Hindlimb muscle (tissue), 1 donor: ENCODE measurements at places on chromosomes 1 and 21.

DNA sequence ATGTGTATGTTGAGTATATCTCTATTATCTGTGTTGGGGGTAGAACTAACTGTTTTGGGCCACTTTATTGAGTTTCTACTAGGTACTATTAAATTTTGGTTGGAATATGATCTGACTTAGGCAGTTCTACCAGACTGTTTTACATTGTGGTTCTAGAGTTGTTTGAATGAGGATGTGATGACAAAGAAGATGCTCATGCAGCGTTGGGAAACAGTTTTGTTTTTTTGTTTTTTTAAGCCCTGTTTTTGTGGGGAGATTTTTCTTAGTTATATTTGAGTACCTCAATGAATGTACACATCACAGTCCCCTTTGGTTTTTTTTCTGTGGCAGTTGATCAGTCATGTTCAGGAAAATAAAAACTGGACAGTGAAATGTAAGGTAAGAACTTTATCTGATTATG lies 40.1 kb downstream of the TMED5 start:
- DNase-seq: no peak

GRCh38 chr1:64966158-64966971 lies at the start of gene JAK1:
Gene JAK1, minus strand, starts transcription at chr1:64966549. Its CDS starts 80,285 bp downstream, at chr1:64886264.
- peak; percentile 91 for DNase-seq

GRCh38 chr1:151990856-151991198 lies 2.8 kb downstream of the S100A10 start:
- peak; percentile 64 for DNase-seq

GRCh38 chr1:211326528-211327345 lies at the start of gene TRAF5:
Gene TRAF5, plus strand, starts transcription at chr1:211326833. Its CDS starts 26,407 bp downstream, at chr1:211353240.
- peak; percentile 62 for DNase-seq

- DNase-seq: no peak
Observed at GRCh38 chr21:26534517-26534916, 38.6 kb downstream of the CYYR1 start.

GRCh38 chr1:20742671-20743070 lies 10.2 kb upstream of the SH2D5 start:
- no peak for DNase-seq

DNA sequence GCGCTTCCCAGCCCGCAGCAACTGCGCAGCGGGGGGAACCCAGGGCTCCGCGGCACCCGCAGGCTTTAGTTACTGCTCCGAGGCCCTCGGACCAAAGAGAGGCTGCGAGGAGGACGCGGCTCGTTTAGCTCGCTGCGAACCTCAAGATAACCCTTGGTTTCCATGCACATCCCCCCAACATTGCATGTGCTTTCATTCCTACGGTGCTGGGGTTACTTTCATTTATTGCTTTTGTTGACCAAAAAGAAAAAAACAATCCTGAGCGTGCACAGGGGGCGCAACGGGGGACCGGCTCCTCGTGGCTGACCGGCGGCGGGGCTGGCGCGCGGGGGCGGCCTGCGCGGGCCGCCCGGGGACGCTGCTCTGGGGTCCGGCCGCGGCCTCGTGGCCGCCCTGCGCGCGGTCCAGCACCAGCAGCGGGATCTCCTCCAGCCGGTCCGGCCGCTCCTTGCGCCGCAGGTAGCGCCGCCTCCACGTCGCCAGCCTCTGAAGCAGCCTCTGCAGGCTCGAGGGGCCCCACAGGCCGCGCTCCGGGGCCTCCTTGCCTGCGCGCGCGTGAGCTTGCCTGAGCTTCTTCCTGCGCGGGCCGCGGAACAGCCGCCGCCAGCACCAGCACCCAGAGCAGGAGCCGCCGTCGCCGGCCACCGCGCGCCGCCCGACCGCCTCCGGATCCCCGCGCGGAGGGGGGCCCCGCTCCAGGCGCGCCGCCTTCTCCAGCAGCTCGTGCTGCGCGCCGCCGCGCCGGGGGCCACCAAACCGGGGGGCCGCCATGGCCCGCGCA lies 77.4 kb downstream of the DESI2 start:
- peak; percentile 66 for DNase-seq

DNA sequence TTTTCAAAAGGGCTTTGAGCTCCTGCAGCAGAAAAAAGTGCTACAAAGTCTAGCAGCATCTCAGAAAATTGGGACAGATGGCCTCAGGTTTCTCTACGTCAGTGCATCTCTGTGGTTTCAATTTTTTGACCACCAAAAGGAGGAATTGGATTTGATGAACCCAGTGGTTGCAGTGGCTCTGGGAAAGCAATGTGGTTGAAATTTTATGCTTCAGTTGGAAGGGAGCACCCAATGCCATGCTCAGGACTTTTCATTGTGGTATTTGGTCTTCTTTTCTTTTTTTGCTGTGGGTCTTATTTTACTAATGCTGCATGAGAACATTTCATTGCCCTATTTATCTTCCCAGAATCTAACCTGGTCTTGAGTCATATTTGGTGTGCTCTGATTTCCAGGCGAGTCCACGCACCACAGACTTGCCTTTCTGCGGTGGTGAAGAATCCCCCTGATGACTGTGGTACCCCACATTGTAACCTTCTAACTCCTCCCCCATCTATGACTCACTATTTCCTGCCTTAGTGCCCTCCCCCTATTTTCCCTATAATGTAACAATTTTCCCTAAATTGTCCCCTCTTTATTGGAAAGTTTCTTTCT lies 56.7 kb downstream of the S1PR1 start:
- no peak for DNase-seq

- no peak for DNase-seq
Observed at GRCh38 chr1:27144049-27144748, 10.7 kb downstream of the SLC9A1 start.

DNA sequence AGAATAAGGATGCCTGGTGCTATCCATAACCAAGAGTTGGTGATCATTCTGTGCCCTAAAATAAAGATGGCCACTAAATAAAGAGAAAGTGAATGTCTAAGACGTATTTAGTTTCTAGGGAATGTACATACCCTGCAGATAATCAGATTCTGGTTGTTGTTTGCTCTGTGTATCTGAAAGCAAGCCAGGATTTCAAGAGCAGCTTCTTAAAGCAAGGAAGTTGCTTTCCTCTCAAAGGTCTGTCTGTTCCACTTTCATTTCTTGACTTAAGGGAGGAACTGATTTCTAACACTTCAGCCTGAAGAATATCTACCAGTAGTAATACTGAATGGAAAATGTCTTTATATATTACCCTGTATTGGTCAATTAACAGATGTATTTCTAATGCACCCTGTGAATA lies 88.8 kb downstream of the KIF1B start:
- no peak for DNase-seq

DNA sequence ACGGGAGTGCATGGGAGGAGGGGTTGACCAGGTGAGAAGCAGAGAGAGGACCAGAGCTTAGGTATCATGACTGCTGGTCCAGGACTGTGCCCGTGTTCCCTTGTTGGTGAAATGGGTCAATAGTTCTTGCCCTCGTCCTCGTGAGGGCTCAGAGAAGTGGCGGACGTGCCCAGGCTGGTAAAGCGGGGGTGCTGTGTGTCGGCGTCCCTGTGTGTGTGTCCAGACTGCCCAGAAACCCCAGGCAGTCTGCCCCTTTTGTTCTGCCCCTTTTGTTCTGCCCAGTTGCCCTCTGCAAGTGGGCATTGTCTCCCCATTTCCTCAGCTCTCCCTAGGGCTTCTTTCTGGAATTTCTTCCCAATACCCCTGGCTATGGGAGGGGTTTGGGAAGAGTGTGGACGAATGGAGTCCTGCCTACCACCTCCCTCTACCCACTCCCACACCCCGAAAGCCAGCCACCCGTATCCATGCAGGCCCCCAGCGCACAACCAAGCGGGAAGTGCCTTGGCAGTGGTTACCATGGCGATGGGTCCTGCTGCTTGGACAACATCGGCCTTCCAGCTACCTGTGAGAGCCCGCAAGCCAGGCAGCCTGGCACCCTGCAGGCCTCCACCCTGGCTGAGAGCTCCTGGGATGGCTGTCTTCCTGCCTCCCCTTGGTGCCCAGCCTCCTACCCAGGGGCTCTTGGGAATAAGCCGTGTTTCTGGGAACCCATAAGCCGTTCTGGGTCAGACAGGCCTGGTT lies 34.7 kb downstream of the ACOT11 start:
- no peak for DNase-seq

- no peak for DNase-seq
Observed at GRCh38 chr1:72322910-72323309, 40.6 kb upstream of the NEGR1 start.

GRCh38 chr1:87392248-87393192 lies 63.8 kb downstream of the LMO4 start:
- no peak for DNase-seq

DNA sequence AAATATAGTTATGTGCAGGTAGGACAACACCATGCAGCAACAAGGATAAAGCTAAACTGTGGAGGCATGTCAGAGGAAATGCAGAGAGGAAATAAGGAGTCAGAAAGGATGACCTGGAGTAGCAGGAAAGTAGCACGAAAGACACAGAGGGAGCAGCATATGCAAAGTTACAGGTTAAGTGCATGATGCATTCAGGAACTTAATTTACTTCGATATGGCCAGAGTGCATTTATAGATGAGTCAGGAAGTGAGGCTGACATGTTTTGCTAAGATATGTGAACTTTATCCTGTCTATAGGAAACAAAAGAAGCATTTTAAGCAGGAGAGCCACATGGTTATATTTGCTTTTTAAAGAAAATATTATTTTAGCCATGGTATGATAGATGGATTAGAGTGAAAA lies 15.4 kb upstream of the MUTYH start:
- no peak for DNase-seq

DNA sequence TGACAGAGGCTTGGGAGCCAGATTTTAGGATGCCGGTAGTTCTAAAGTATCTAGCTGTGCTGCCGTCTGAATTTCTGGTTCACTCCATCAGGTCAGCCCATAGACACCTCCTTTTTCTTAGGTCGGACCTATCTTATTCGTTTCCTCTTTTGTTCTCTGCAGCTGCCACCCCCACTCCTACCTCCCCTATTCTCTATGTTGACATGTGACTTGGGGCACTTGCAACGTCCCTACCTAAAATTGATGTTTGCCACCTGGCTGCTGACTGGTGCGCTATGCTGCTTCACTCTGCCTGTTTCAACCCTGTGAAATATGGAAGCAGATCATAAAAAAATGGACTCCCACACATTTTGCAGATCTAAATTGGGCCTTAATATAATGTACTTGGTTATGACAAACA lies 55.3 kb downstream of the PBX1 start:
- DNase-seq: no peak

GRCh38 chr1:217525773-217526490 lies 105.0 kb downstream of the GPATCH2 start:
- DNase-seq: no peak

DNA sequence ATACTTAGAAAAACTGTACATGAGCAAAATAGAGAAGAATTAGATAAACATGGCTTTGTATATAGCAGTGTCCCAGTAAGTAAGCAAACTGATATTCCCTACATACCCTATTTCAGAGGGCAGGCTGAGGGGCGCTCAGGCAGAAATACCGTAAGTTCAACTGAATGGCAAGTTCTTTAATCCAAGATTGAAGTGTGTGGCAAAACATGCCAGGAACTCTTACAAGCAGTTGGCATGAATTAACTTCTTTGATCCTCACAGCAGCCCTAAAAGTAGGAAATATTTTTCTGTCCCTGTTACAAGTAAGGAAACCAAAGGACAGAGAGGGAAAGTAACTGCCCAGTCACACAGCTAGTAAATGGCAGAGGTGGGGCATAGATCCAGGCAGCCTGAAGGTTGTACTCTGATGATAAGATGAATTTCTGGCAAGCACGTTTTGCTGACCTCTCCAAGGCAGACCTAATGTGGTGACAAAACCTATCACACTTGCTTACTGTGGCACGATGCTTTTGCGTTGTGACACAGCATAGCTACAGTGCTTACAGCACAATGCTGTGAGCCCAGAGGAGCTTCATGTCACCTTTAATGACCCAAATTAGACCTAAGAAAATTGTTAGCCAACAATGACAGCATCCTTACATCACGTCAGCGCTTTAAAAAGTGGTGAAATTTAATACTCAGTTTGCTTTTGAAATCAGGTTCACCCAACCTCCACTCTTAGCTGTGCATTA lies 35.0 kb upstream of the THEM4 start:
- DNase-seq: no peak

GRCh38 chr1:156103521-156103947 lies 11.0 kb upstream of the LMNA start:
- DNase-seq: peak; percentile 53

DNA sequence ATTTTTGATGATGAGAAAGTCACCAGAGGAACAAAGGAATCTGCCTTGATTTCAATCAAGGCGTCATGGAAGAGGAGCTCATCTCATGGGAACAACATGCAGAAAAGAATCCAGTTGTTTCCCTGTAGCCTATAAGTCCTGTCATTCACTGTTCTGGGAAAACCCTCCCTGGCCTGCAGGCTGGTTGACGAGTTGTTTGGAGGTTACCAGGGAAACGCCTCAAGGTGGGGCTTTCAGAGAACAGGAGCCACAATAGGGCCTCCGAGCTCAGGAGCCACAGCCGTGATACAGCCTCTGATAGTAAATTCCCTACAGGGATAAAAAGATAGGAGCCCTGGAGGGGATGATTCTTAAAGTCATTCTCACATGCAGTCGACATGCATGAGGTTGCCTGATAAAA lies 135.2 kb downstream of the PSMG1 start:
- DNase-seq: no peak

DNA sequence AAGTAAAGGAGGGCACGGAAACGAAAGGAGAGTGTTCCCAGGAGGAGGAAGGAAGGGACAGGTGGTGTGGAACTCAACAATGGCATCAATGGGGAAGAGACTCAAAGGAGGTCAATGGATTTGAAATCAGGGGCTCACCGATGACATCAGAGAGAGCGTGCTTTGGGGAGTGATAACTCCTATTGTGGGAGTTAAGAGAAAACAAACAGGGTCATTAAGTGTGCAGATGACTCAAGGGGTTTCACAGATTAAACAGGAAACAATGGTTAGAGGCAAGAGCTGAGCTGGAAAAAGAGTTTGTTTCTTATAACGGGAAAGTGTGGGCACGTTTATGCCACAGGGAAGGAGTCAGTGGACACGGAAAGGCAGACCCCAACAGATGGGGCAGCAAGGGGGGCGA lies 629.1 kb downstream of the SMYD3 start:
- DNase-seq: no peak

- no peak for DNase-seq
Observed at GRCh38 chr1:109368464-109368863, 29.3 kb downstream of the SORT1 start.

DNA sequence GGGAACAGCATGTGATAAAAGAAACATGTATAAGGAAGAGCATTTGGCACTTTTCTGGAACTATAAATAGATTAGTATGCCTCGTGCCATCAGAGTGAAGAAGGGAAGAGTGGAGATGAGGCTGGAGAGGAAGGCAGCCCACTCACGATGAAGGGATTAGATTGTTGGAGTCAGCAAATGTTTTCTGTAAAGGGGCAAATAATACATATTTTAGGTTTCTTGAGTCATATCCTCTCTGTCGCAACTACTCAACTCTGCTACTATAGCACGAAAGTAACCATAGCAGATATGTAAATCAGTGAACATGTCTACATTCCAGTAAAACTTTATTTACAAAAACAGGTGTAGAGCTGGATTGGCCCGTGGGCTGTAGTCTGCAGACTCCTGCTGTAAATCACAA lies 147.8 kb downstream of the TENT5C start:
- DNase-seq: no peak

GRCh38 chr1:193143285-193143684 lies 21.5 kb downstream of the CDC73 start:
- peak; percentile 2 for DNase-seq
